ENCODE measurements at places on chromosomes 6 and 20.

DNA sequence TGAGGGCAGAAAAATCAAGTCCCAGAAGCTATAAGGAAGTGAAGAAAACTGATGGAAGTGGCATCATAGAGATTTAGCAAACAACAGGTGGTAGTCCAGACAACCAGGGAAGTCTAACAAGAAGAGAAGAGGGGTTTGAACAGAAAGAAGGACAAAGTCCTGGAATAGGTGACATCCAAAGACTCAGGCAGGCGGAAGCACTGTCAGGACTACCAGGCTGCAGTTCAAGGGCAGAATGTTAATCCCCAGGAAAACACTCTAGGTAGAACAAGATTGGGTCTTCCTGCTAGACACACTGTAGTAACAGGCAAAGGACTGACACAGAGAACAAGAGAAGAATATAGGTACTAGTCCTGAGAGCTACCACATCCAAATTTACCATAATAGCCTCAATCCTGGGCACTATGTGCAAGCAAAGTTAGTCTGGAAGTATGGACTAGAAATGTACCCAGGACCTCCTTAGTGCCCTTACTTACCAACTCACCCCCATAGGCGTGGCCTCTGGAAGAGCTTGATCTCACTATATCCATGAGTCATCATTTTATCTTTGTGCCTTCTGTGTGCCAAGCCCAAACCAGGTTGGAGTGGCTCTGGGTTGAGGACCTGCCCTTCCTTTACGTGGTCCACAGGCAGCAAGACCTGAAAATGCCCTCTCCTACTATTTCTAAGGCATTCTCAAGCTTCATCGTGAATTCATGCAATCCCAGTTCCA is 2.2 kb upstream of the EPB41L2 start:
- DNase-seq: no peak

DNA sequence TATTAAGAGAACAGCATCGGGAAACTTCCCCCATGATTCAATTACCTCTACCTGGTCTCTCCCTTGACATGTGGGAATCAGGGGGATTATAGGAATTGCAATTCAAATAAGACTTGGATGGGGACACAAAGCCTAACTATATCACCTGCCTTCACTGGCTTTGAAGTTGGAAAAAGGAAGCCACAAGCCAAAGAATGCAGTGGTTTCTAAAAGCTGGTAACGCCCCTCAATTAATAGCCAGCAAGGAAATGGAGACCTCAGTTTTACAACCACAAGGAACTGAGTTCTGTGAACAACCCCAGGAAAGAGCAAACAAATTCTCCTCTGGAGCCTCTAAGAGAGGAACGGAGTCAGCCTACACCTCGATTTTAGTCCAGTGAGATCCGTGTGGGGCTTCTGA is 244.1 kb downstream of the TFAP2A start:
- DNase-seq: no peak

- no peak for DNase-seq
These were observed 35.0 kb upstream of the DSE start for GRCh38 chr6:116335612-116336215.

DNA sequence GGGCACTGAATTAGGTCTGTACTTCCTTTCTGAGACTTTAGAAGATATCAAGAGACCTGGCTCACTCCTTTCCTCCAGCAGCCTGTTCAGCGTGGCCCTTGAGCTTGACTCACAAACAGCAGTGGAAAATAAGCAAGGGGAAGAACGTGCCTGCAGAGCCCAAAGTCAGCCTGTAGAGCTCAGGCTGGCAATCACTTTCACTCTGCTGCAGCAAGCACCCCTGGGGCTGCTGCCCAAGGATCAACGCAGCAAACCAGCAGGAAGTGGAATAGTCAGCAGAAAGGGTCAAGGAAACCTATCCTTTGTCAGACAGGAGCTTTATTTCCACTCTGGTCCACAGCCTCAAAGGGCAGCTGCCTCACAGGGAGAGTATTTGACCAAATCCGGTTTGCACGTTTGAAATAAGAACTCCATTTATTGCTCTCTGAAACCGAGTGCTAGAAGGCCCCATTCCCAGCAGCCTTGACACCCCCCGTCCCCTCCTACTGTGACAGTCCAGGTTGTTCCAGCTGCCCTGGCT is 77.4 kb downstream of the PRDM1 start:
- DNase-seq: peak; percentile 22

GRCh38 chr6:149891259-149891658 is 6.7 kb downstream of the RAET1E start:
- DNase-seq: no peak

DNA sequence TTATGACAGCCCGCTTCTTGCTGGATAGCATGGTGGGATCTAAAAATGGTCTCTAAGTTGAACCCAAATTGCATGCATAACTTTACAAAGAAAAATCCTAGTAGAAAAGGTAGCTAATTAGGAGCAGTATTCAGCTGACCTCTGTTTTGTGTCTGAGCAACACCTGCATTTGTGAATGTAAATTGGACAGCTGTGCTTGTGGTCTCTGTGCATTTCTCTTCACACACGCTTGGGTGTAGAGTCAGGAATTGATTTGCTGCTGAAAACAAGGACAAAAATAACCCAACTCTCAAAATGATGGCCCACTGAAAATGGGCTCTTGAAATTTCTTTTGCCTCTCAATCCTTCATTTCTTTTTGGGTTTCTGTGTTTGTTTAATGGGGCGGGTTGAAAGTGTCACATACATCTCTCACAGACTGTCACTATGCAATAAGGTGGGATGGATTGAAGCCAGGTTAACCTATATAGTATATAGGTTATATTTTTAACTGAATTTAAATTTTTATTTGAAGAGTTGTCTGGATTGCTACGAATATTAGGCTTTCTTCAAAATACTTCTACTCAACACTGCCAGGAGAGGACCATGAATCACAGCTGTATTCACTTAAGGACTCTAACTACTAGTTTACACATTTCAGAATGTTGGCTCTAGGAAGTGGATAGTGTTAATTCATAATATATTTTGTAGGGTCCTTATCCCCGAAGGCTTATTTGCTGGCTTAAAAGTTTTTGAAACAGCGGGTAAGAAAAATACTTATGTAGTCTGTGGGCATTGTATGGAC is 46.5 kb downstream of the SOBP start:
- DNase-seq: no peak

DNA sequence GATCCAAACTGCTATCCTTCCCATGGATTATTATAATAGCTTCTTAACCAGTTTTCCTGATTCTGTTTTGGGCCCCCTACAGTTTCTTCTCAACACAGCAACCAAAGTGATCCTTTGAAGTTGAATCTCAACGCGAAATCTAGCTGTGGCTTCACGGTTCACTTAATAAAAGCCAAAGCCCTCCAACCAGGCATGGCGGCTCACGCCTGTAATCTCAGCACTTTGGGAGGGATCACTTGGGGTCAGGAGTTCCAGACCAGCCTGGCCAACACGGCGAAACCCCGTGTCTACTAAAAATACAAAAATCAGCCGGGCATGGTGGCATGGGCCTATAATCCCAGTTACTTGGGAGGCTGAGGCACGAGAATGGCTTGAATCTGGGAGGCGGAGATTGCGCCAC is 3.3 kb downstream of the RMND1 start:
- DNase-seq: no peak

GRCh38 chr20:57653546-57653900 is 33.3 kb upstream of the ZBP1 start:
- DNase-seq: no peak

DNA sequence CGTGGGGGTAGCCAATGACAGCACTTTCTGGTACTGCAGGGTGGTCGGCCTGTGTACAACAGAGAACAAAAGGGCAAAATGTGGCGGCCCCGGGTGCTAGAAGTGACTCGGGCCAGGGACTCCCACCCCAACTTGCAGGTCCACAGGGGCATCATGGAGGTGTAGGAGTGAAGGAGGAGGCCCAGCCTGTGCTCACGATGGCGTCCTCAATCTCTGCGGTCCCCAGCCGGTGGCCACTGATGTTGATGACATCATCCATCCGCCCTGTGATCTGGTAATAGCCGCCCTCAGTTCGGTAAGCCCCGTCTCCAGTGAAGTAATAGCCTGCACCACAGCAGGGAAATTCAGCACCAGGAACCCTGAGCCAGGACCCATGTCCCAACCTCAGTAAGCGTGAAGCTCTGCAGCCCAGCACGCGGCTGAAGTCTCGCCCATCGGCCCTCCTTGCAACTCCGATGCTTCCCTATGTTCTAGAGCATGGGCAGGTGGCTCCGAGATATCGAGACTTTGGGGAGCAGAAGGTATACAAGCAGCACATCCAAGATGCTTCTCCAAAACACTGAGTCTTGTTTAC is 20.2 kb upstream of the APMAP start:
- no peak for DNase-seq

DNA sequence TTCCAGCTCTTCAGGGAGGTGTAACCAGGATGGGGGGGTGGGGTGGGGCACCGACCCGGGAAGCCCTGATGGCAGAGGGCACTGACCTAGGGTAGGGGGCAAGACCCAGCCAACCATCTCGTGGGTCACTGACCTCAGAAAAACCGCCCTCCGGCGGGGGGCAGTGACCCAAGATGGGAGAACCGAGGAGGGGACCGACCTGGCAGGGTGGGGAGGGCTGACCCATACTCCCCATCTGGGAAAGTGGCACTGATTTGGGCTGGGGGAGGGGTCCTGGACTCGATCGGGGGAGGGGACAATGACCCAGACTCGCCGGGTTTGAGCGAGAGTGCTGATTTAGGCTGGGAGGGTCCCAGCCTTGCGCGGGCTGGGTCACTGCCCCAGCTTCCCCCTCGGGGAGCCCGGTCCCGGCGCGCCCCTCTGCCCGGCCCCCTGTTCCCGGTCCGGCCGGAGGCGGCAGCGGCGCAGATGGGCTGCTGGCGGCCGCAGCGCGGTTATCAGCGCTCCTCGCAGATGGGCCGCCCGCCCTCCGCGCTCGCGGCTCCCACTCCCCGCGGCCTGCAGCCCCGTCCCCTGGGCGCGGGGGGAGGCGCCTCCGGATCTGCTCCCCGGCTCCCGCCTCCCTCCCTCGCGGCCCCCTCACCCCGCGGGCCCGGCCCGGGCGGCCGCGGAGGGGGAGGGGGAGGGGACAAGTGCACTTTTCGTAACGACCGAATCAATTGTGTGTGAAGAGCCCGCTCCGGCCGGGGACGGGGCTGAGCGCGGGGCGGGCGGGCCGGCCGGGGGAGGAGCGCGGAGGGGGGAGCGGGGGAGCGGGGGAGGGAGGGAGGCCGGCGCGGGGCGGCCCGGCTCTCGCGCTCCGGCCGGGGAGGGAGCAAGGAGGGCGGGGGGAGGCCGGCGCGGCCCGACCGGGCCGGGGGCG is 2.2 kb downstream of the NOL4L start:
- no peak for DNase-seq

All from stimulated activated CD4-positive, alpha-beta T cell treated with anti-CD3 and anti-CD28 coated beads, Interleukin-4, amount 100 ng/mL, for 48 hours (primary cell).